ENCODE measurements at places on chromosomes 7 and 10.

GRCh38 chr10:101896225-101896877 is 52.8 kb upstream of the KCNIP2 start:
- no peak overlapping the region for H3K27ac ChIP-seq
- no peaks in the 10 kb centered on the region for H3K36me3 ChIP-seq
- no peaks in the 10 kb centered on the region for H3K4me1 ChIP-seq
- no peak for DNase-seq

DNA sequence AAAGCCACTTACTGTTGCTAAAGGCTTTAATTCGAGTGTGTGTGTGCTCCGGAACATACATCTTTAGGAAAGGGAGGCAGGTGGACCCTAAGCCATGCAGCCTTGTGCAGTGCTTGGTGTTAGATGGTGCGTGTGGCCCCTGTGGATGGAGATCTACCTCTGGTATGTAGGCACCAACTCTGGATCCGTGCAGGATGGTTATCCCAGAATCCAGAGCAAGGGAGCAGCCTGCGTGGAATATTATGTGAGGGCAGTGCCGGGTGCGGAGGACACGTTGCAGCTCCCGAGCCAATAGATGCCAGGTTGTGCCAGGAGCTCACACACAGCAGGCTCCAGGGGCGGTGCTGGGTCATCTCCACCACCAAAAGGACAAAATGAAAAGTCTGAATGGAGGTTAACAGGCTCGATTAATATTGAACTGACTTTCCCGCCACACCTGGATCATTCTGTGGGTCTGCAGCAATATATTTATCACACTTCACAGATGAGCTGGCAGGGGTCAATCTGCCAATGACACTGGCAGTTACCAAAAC is 143.0 kb upstream of the NPS start:
- H3K27me3 ChIP-seq, result no peaks in the 10 kb centered on the region
- no peaks in the 10 kb centered on the region for H3K4me1 ChIP-seq
- DNase-seq, result no peak
- no peak overlapping the region for H3K27ac ChIP-seq

DNA sequence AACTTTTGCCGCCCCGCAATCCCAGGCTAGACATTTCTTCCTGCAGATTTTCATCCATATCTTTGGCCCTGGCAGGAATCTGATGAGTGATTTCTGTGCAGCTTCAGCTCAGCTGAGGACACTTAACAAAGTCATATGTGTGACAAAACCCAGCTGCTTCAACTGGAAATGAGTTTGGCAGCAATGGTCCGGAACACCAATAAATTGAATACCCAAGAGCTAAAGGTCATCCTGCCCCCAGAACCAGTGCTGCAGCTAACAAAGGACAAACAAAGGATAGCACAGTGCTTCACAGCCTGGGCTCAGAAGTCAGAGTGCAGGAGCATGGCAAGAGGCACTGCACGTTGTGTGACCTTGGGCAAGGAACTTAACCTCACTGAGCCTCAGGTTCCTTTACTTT is 40.0 kb upstream of the TRIL start:
- peaks cover 8% of the 10 kb centered on the region for H3K4me1 ChIP-seq
- DNase-seq, result no peak
- H3K4me3 ChIP-seq, result no peak overlapping the region
- no peaks in the 10 kb centered on the region for H3K27me3 ChIP-seq
- H3K27ac ChIP-seq, result no peak overlapping the region
- peaks cover 1% of the 10 kb centered on the region for H3K36me3 ChIP-seq

GRCh38 chr10:60883187-60883586 is 60.8 kb downstream of the RHOBTB1 start:
- H3K36me3 ChIP-seq, result no peaks in the 10 kb centered on the region
- H3K27ac ChIP-seq, result no peak overlapping the region
- H3K4me1 ChIP-seq, result peaks cover 6% of the 10 kb centered on the region
- no peak for DNase-seq
- H3K4me3 ChIP-seq, result no peak overlapping the region

- peaks cover 70% of the 10 kb centered on the region for H3K36me3 ChIP-seq
- no peaks in the 10 kb centered on the region for H3K27me3 ChIP-seq
- H3K4me3 ChIP-seq, result no peak overlapping the region
- no peak for DNase-seq
Observed at GRCh38 chr10:119919271-119919670, 26.7 kb downstream of the SEC23IP start.

All from H9 (cell line).